HT-29 (cell line): ENCODE measurements at places on chromosomes 1 and 21.

DNA sequence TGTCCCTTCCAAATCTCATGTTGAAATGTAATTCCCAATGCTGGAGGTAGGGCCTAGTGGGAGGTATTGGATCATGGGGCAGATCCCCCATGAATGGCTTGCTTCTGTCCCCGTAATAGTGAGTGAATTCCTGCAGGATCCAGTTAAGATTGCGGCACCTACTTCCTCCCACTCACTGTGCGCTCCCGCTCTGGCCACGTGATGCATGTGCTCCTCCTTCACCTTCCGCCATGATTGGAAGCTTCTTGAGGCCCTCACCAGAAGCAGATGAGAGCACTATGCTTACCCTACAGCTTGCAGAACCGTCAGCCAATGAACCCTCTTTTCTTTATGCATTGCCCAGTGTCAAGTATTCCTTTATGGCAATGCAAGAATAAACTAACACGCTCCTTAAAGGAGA, 14.9 kb upstream of the RAB3GAP2 start:
- no peak for DNase-seq

DNA sequence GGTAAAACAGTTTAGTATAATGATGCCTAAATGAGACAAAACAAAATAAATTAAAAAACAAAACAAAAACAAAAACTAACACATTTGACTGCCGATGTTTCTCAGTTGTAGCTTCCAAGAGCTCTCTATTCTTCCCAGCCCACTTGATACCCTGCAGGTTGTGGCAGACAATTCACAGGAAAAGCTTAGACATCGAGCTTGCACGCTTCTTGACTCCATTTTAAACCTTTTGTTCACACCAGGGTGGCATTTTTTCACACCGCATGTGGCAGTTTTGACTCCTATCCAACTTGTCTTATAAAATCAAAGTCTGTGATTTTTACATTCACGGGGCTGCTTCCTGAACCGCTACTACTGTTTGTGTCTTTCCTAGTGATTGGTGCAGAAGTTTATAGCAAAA, 575.9 kb downstream of the USP25 start:
- no peak for DNase-seq

DNA sequence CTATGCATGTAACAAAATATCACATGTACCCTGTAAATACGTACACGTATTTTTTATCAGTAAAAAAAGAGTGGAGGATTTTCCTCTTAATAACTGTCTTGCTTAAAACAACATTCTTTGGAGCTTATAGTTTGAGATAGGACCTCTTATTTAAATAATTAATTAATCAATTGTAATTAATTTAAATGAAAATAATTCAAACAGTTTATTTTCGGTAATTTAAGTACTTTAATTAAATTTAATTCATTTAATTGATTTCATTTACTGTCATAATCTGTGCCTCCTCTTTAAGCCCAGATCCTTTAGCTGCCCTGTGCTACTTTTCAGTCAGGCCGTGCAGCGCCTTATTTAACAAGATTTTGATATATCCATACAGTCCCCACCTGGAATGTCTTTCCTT, 427.0 kb downstream of the HLX start:
- DNase-seq: no peak

DNA sequence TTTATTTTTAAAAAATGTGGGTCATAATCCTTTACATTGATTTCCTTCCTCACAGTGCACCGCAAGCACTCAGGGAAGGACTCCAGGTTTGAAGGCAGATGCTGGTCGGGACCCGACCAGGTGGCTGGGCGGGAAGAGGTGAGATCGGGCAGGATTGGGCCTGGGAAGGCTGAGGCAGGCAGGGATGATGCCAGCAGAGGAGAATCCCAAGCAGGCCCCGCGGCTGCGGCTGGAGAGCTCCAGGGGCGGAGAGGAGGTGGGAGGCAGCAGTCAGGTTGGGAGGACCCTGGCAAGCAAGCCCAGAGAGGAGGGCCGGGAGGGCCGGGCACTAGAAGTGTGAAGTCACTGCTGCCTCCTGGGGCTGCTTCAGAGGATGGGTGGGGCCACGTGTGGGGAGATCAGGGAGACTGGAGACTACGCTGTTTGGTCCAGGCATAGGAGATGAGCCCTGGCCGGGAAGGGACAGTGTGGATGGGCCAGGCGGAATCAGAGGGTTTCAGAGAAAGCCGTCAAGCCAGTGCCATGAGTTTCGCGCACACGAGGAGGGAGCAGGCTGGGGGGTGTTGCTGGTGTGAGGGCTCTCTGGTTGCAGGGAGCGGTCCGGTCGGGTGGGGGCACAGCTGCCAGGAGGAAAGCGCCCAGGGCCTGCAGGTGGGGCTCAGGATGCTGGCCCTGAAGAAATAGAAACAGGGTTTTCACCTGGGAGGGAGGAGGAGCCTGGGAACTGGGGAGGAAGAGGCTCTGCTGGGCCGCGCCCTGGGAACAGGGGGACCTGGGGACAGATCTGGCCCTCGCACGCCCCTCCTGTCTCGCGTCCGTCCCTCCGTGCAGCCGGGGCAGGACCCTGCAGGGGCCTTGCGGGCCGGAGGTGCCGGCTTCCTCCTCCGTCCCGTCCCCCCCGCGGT, 888 bp upstream of the COL18A1 start:
- no peak for DNase-seq

DNA sequence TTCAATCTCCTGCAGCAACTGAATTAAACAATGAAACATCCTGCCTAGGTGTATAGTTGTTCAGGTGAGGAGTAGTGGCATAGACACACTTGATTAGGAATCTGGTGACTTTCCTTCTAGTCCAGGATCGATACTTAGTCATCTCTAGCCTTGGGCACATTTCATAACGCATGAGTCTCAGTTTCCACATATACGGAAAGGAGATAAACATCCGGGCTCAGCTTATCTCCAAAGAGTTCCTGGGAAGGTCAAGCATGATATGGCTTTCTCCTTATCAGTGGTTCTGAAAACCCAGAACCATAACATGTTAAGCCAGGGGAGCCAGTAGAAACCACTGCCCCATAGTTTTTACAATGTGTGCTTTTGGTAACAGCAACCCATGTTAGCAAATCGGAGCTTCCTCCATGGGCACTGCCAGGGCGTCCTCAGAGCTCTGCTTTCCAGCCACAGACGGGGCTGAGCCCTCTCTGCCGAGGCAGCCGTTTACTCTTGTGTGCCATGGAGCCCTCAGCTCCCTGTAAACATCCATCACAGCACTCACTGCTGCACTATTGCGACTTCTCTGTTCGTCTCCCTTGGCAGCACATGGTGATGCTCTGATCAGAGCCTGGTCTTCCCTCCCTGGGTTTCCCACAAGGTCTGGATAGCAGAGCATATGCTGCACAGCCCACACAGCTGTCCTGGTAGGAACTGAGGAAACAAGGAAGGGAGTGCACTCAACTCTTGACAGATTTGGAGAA, 34.6 kb downstream of the RUNX1 start:
- DNase-seq: no peak

DNA sequence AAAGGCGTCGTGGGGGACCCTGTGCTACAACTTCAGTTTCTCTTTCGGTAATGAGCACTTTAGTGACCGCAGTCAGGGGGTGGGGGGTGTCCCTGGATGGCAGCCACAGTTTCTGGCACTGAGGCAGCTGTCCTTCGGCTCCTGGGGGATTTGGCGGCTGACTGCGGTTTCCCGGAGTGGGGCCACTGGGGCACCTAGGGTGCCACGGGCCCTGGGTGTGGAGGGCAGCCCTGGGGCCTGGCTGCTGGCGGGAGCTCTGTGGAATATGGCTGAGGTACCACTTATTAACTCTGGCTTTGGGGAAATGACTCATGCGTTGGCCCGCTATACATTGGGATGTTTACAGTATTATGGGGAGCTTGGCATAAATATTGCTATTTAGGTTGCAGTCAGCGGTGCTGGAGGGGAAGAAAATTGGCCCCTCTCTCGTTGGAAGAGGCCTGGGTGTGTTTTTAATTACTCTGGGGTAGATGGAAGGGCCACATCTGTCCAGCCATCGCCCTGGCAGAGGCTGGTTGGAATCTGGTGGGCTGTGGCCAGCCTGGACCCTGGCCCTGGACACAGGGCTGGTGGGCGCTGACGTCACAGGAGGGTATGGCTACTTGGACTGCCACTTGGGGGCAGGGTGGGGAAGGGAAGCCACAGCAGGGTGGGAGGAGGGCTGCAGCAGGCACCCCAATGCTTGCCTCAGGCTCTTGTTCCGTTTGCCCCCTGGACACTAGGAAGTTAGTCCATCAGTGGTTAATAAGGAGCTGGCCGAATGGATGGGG, 2.0 kb downstream of the EPHB2 start:
- no peak for DNase-seq

DNA sequence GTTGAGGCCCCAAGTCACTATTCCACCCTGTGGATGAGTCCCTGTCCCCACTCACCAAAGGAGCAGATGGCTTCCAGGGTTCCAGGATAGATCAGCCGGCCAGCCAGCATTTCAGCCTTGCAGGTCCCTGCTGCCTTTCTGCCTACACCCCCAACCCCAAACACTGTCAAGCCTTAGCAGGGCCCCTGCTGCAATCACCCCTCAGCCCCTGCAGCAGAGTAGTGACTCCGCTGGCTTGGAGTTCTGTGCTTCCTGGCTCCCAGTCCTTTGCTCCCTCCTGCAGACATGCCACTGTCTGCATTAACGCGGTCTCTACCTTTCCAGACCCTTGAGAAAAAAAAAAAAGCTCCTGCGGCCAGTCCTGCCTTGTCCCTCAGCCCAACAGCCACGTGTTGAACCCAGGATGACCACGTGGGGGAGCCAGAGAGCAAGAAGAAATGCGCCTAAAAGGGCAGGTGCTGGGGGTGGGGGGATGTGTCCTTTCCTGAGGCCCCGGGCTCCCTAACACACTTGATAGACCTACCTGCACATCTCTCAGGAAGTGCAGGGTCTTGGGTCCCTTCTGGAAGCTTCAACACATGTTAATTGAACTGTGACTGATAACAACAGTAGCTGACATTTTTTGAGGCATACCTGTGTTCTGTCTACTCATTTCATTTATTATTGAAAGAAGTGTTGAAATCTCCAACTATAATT, 37.4 kb downstream of the RASSF5 start:
- peak; percentile 87 for DNase-seq

- no peak for DNase-seq
These were observed at the start of gene F13B for GRCh38 chr1:197066719-197067456. TSS of gene F13B (minus strand) at chr1:197067260. CDS start at chr1:197067223, 37 bp downstream.

- no peak for DNase-seq
These were observed 32.0 kb downstream of the OLFM3 start for GRCh38 chr1:101964708-101965107.
